ENCODE measurements at places on chromosomes 7 and 10.

DNA sequence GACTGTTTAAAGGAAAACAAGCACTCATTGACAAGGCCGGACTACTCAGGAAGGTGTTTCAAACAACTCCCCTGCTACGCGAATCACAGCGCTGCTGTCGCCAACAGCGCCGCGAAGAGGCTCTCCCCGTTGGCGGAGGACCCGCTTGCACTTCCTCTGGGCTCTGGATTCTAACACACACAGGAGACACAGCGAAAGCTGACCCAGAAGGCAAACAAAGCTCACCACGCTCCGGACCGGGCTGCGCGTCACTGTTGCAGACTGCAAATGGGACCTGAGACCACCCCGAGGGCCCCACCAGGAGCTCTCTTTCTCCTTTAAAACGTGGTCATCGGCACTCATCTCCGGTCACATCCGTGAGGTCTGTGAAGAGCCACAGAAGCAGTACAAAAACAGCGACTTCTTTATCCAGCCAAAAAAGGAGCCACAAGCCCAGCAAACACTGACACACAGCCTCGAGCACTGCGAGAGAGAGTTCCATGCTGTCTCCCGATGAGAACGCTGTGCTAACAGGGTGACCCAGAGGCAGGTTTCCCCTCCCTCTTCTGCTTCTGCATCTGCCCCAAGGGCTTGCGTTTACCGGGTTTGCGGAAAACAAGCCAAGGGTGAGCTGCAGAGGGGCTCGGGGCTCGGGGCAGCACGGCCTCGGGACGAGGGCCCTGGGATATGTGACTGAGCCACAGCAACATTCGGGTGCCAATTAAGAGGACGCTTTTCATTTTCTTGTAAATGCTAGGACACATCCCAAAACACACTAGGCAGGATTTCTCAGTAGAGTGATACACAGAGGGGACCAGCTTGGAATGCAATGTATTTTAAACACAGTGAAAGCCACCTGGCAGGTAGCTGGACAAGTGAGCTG lies 41.3 kb downstream of the AMZ1 start:
- DNase-seq = no peak

GRCh38 chr7:108425714-108426275 lies 30.4 kb downstream of the NRCAM start:
- no peak for DNase-seq

GRCh38 chr10:91996266-91996665 lies 72.7 kb downstream of the BTAF1 start:
- no peak for DNase-seq

DNA sequence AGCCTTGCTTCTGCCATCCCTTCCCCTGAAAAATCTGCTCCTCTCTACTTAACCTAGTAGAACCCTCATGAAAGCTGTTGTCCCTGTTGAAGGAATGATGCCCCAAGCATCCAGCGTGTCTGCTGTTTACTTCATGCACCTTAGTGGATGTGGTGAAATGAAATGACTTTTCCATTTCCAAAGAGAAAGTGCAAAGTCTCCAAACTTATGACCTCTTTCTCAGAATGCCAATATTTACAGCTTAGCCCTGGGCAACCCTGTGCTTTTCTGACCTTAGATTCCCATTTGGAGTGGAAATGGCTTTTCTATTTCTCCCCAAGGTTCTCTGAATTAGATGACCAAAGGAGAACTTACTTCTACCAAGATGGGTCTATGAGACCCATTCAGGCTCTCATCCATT lies 256.9 kb downstream of the KCNMA1 start:
- no peak for DNase-seq

- no peak for DNase-seq
Observed at GRCh38 chr10:132421847-132422751, 25.1 kb downstream of the PWWP2B start.

GRCh38 chr7:71694665-71695064 lies 562.7 kb downstream of the GALNT17 start:
- DNase-seq = no peak

DNA sequence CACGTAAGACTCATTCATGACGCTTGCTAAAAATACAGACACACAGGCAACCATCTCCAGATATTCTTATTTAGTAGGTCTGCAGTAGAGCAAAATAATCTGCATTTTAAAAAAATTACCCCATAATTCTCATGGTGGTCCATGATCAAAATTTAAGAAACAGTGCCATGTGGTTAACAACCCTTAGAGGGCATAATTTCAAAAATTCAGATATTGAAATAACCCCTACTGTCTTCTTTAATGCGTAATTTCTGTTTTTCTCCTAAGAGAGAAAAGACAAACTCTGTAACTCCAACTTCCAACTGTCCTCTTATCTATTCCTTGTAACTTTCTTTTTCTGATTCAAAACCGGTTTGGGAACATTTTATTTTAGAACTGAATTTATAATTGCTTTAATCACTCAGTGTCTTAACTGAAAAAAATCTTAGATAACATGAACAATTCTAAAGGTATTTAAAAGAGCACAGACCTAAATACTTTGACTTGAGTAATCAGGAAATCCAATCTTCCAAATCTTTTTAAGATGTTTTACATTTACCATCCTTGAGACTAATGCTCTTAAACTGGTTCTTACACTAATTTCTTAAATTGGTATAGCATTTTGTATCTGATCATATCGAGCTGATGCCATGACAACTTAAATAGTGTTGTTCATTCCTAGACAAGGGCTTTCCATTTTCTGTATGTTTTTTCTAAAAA lies 148.0 kb downstream of the GALNT11 start:
- no peak for DNase-seq

GRCh38 chr7:139118234-139118804 lies 8.8 kb upstream of the ZC3HAV1 start:
- no peak for DNase-seq

DNA sequence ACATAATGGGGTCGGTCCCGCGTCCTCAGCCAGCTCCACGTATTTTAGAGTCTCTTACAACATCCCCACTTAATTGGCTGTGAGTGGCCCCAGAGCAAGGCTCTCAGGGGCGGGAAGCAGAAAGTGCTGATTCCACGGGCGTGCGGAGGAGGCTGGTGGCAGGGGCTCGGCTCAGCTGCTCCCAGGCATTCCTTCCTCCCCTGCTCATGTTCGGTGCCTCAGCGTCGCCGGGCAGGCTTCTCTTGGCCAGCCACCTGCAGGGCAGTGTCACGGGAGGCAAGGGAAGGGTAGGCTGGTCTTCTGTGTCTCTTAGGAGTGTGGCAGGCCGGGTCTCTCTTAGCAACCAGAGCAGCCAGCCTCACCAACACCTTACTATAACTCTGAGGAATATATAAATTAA lies 33.8 kb downstream of the IL15RA start:
- DNase-seq = no peak

GRCh38 chr10:122344741-122345258 lies 29.7 kb upstream of the PLEKHA1 start:
- no peak for DNase-seq

DNA sequence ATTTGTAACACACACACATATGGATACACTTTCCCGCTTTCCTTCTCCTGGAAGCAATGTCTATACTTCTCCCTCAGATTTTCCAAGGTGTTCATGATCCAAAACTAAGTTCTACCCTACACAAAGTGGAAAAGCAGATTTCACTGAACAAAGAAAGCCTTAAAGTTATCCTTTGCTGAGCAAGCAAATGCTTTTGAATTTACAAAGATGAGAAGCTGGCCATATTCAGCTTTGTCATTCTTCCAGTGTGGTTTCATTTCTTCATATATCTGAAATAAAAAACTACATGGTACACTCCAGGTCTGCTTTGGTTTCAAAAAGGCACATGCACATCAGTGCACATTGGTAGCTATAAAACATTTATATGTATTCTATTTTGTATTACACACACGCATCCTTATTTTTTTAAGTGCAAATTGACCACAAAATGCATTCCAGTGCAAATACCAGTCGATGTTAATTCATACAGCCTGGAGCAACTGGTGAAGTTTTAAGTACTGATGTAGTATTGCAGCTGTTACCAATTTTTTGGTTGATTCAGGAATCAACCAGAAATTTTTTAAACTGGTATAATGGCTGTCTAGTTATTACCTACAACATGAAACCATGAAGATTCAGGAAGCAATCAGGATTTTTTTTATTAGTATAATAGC lies 65.5 kb upstream of the SRPK2 start:
- no peak for DNase-seq

- DNase-seq = no peak
Observed at GRCh38 chr7:134084488-134085144, 42.5 kb upstream of the LRGUK start.

DNA sequence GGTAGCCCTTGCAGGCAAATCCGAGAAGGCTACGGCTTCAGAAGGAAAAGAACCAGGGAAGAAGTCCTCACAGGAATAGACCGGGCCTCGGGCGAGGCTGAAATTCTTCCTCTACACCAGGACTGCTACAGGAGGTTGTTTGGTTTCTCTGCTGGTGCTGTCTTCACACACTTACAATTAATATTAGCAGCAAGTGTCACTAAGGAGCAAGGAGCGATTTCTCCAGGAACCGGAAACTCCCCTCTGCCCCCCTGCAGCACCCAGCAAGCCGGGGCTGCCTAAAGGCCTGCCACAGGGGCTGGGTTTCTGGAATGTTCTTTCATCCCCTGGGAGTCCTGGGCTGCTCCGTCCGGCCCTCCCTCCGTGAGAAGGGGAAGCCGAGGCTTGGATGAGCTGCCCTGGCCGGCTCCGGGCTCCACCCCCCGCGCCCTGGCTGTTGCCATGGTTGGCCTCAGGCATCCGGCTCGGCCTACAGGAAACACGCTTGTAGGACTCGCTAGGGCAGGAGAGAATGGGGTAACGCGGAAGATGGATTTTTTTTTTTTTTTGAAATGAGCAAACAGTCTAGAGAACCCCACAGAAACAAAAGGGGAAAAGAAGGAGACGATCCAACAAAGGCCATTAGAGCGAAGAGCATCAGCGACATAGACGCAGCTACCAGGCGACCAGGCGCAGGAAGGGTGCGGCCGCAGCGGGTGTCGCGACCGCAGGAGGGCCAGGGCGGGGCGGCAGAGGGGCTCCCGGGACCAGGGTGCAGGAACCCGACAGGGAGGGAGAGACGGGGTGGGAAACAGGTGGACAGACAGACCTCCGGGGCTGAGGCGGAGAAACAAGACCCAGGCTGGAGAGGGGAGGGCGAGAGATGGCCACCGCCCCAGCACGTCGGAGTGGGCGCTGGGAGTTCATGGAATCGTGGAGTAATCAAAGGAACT lies 33.0 kb downstream of the EN2 start:
- no peak for DNase-seq

- no peak for DNase-seq
Observed at GRCh38 chr10:132572545-132572937, 35.0 kb downstream of the INPP5A start.

DNA sequence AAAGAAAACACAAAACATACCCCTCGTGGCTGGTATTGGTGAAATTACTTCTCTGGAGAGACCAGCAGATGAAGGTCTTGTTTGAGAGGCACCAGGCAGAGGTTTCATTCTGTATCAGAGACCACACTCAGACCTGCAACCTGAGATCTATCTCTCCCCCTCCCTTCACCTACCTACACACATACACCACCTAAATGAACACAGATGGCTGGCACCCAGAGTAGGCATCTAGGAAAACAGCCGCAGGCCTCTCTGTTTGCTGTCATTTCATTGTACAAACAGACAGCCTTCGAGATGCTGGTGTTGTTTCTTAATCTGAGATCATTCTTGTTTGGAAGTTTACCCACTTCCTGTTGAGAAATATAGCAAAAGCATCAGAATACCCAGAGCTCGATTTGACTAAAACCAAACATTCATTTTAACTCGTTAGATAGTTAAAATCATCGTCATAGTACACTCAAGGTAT lies 173.9 kb upstream of the SLC25A13 start:
- no peak for DNase-seq

- no peak for DNase-seq
Observed at GRCh38 chr7:5634107-5634950, 147.1 kb downstream of the RNF216 start.

GRCh38 chr7:7984424-7984823 lies 15.8 kb downstream of the GLCCI1 start:
- DNase-seq = no peak

DNA sequence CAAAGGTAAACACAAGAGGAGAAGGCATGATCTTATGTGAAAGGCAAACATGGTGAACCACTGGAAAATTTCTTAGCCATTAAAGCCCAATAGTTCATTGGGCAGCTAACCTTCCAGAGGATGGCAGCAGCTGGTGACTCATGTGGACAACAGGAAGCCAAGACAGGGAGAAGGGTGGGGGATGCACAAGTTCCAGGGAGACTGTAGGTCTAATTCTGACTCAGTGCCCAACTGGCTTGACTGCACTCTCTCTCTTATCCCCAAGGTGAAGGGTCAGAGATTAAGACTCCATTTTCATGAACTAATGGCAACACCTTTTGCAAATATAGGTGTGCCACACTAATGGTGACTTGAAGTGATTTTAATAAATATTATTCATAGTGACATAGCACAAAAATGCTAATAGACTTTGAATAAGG lies 47.9 kb upstream of the SLC35B4 start:
- DNase-seq = no peak

DNA sequence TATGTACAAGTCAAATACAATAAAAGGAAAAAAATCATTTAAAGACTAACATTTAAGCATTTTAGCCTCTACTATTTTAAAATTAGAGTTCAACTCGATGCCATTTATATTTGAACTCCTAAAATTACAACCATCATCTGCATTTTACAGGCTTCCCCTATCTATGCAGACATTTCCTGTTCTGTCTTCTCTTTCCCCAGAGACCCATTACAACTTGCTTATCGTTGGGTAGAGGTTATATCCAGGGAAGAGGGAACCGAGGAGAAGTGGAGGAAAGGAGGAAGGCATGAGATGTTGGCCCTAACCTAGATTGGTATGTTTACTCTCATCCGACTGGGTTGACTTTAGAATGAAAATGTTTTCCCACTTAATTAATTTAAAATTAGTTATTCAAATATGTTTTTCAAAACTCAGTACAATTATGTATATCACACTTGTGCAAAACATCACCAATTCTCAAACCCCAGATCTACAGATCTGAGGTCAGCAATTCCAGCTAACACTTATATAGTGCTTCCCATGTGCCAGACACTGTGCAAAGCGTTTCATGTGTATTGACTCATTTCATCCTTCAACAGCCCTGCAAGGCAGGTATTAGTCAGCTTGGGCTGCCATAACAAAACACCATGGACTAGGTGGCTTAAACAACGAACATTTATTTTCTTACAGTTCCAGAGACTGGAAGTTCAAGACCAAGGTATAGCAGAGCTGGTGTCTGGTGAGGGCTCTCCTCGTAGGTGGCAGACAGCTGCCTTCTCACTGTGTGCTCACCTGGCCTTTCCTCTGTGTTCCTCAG lies 27.3 kb upstream of the HERPUD2 start:
- DNase-seq = no peak

- DNase-seq = no peak
Observed at GRCh38 chr10:63515002-63515763, 6.0 kb upstream of the REEP3 start.

- no peak for DNase-seq
Observed at GRCh38 chr10:79286318-79286951, 60.8 kb upstream of the PPIF start.
